Right lobe of liver (tissue), 6 donors: ENCODE measurements at places on chromosomes 6 and 20. TPM values are rescaled to one million over a fixed set of nuclear protein-coding genes. Genes with fewer than 3 reads are reported as not detected.

DNA sequence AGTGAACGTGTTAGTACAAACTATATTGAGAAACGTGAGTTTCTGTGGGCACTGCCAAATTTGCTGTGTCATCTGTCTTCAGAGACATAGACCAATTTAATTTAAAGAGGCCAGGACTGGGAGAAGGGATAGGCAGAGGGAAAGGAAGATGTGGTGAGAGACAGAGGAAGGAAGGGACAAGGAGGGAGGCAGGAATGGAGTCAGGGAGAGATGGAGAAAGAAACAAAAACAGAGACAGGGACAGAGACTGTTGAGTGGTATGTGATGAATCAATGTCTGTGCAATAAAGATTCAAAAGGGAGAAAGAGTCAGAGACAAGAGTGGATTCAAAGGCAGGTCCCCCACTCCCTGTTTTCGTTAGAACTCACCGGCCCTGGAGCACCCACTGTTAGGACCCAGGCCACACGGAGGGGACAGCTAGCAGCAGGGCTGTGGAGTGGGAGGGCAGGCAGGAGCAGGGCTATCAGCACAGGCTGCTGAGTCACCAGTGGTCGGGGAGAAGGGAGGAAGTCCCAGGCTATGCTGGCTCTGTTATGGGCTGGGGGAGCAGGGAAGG is 51.6 kb upstream of the CHD6 start:
- H3K27ac ChIP-seq, result no peak overlapping the region
- no peak overlapping the region for H3K4me3 ChIP-seq
- H3K4me1 ChIP-seq, result no peaks in the 10 kb centered on the region
- H3K36me3 ChIP-seq, result no peaks in the 10 kb centered on the region
- no peak for DNase-seq

- no peaks in the 10 kb centered on the region for H3K36me3 ChIP-seq
- no peak overlapping the region for H3K27ac ChIP-seq
- DNase-seq, result no peak
- no peaks in the 10 kb centered on the region for H3K27me3 ChIP-seq
- no peaks in the 10 kb centered on the region for H3K4me1 ChIP-seq
Measured at GRCh38 chr6:134593887-134594286, 276.0 kb upstream of the SGK1 start.

GRCh38 chr20:47981222-47981621 is 195.9 kb upstream of the SULF2 start:
- no peak for DNase-seq
- H3K27ac ChIP-seq, result no peak overlapping the region
- no peaks in the 10 kb centered on the region for H3K36me3 ChIP-seq
- no peaks in the 10 kb centered on the region for H3K27me3 ChIP-seq

DNA sequence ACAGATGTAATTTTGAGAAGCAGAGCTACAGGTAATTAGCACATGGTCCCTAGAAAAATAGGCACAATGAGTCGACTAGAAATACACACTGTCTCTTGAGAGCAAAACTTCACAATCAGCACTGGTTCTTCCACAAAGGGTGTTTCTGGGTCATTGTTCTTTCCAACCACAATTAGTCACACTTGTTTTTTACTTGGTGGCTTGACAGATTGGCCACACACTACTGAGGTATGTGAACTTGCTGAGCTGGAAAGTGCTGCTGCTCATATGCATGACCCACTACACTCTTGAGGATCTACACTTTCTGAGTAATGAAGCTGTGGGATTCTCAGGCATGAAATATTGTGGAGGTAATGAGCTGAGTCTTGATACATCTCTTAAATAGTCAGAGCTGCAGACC is 347.7 kb downstream of the BCKDHB start:
- no peaks in the 10 kb centered on the region for H3K36me3 ChIP-seq
- no peak overlapping the region for H3K27ac ChIP-seq
- H3K4me1 ChIP-seq, result no peaks in the 10 kb centered on the region
- DNase-seq, result no peak

DNA sequence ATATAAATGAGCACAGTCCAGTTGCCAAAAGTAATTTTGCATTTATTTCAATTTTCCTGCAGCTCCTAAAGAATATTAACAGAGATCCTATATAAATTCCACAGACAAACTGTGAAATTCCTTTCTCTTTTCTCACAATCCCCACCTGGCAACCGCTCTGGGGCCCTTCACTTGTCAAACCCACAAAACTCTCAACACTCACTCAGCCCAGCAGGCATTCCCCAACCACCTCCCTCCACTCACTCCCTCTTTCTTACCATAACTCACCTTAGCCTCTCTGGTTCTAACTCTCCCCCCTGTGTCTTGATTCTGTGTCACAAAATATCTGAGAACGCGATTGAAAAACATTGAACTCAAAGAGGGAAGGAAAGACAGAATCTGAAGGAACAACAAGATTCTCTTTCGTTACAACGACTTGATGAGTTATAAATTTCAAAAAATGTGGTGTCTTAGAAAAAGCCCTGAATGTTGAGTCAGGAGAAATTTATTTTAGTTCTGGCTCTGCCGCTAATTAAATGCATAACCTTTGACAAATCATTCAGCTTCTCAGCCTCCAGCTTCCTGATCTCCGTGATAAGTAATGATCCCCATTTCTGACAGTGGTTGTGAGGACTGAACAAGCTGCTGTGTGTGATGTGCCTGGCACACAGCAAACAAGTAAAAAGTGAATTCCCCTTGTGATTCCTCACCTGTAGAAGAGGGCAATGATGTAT is 87.9 kb downstream of the UNC5CL start:
- no peak overlapping the region for H3K4me3 ChIP-seq
- no peak for DNase-seq
- no peaks in the 10 kb centered on the region for H3K4me1 ChIP-seq
- no peak overlapping the region for H3K27ac ChIP-seq

DNA sequence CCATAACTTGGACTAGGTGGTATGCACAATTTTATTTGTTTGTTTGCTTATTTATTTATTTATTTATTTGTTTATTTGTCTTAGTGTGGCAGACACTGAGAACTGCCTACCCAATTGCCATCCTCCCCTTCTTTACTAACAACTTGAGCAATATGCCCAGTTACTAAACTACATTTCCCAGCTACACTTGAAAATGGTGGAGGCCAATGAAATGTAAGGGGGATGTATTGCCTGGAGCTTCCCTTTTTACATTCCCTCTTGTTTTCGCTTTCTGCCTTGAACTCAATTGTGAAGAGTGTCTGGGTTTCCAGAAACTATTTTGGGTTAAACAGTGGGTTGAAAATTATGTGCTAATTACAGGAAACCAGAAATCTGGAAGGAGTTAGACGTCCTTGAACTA is 152.7 kb upstream of the FKBP1C start:
- DNase-seq, result no peak
- H3K4me1 ChIP-seq, result no peaks in the 10 kb centered on the region
- H3K27ac ChIP-seq, result no peak overlapping the region
- no peaks in the 10 kb centered on the region for H3K36me3 ChIP-seq

- no peaks in the 10 kb centered on the region for H3K27me3 ChIP-seq
- DNase-seq, result no peak
- no peak overlapping the region for H3K27ac ChIP-seq
- H3K4me1 ChIP-seq, result no peaks in the 10 kb centered on the region
Measured at GRCh38 chr6:105560611-105561066, 157.8 kb upstream of the PREP start.

GRCh38 chr6:44388135-44388487 is 605 bp downstream of the CDC5L start:
- peaks cover 28% of the 10 kb centered on the region for H3K4me1 ChIP-seq
- peak overlapping the region; percentile 98 for H3K27ac ChIP-seq
- H3K27me3 ChIP-seq, result no peaks in the 10 kb centered on the region
- peak overlapping the region; percentile 85 for H3K4me3 ChIP-seq

DNA sequence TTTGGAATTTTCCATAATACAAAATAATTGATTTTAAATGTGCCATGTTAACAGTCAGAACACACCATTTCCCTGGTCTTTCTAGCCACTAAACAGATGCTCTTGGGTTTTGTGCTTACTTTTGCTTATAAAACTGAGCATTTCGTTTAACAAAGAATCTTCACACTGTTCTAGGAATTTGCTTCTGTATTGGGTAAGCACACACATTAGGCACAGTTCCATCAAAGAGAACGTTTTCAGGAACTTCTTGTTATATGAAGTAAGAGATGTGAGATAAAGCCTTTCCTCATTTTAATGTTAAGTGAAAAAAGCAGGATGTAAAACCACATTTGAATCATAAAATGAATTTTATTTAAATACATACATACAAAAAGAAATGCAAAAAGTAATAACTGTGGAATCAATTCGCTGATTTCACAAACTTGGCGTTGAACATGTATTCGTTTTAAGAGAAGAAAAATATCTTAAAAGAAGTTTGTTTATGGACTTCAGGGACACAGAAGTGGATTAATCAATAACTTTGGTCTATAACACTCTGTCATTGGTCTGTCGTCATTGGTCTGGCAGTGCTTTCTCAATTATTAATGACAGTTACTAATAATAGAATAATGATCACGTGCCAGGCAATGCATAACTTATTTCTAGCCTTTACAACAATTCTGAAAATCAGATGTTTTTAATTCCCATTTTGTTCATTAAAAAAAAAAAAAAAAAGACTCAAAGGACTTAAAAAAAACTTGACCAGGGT is 199.9 kb upstream of the PRDM1 start:
- no peaks in the 10 kb centered on the region for H3K4me1 ChIP-seq
- H3K27ac ChIP-seq, result no peak overlapping the region
- no peak for DNase-seq
- no peaks in the 10 kb centered on the region for H3K36me3 ChIP-seq
- no peak overlapping the region for H3K4me3 ChIP-seq
- H3K27me3 ChIP-seq, result no peaks in the 10 kb centered on the region

- DNase-seq, result no peak
- H3K4me1 ChIP-seq, result no peaks in the 10 kb centered on the region
- H3K36me3 ChIP-seq, result no peaks in the 10 kb centered on the region
- H3K27me3 ChIP-seq, result no peaks in the 10 kb centered on the region
Measured at GRCh38 chr20:37670351-37670791, 23.5 kb upstream of the CTNNBL1 start.

- no peaks in the 10 kb centered on the region for H3K27me3 ChIP-seq
- DNase-seq, result peak; percentile 58
- no peaks in the 10 kb centered on the region for H3K4me1 ChIP-seq
- no peak overlapping the region for H3K4me3 ChIP-seq
- H3K27ac ChIP-seq, result no peak overlapping the region
Measured at GRCh38 chr20:48597521-48598302, 230.1 kb downstream of the PREX1 start.

DNA sequence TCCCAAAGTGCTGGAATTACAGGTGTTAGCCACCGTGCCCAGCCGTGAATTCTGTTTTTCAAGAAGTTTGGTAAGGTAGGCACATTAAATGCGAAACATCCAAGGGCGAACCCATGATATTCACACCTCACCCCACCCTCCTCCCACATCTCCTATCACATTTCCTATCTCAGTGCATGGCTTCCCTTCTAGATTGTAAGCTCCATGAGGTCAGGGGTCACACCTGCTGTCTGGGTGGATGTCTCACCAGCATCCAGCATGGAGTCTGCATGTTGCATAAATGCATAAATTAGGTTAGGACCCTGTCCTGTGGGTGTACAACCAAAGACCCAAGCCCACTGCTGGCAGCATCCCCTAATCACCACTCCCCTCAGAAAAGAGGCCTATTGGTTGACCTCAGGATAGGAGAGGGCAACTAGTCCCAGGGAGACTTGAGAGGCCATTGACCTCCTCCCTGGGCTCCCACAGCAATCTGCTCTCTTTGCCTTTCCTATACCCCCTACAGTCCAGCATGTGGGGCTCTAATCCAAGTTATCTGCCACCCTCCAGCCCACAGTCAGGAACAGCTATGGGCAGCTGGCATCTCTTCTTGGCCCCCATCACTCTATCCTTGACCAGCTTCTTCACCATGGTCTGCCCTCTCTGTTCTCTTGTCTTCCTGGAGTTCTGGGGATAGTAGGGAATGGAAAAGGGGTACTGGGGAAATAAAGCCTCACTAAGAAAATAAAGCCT is 4.2 kb downstream of the PRRT1 start:
- H3K4me3 ChIP-seq, result no peak overlapping the region
- H3K27me3 ChIP-seq, result peaks cover 6% of the 10 kb centered on the region
- H3K36me3 ChIP-seq, result no peaks in the 10 kb centered on the region
- no peaks in the 10 kb centered on the region for H3K4me1 ChIP-seq

DNA sequence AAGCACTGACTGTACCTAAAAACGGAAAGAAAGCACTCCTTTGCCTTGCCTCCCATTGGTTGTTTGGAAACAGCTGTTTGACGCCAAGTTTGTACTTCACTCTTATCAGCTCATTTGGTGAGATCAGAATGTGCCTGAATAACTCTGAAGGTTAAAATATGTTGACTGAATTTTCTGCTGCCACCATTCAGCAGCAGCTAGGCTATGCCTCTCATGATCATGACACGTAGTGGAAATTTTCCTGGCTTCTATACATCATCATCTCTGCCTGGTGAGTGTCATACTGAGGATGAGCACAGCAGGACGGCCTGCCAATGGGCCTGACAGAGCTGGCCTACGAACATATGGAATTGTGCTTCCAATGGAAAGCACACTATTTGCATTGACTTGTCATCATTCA is 704.9 kb upstream of the CITED2 start:
- no peak overlapping the region for H3K27ac ChIP-seq
- H3K36me3 ChIP-seq, result no peaks in the 10 kb centered on the region
- H3K27me3 ChIP-seq, result no peaks in the 10 kb centered on the region
- H3K4me1 ChIP-seq, result no peaks in the 10 kb centered on the region
- DNase-seq, result no peak
- no peak overlapping the region for H3K4me3 ChIP-seq

- DNase-seq, result no peak
- no peaks in the 10 kb centered on the region for H3K27me3 ChIP-seq
- H3K27ac ChIP-seq, result peak overlapping the region; percentile 36
- H3K4me3 ChIP-seq, result no peak overlapping the region
Measured at GRCh38 chr20:53660947-53661381, 67.3 kb upstream of the ZNF217 start.

DNA sequence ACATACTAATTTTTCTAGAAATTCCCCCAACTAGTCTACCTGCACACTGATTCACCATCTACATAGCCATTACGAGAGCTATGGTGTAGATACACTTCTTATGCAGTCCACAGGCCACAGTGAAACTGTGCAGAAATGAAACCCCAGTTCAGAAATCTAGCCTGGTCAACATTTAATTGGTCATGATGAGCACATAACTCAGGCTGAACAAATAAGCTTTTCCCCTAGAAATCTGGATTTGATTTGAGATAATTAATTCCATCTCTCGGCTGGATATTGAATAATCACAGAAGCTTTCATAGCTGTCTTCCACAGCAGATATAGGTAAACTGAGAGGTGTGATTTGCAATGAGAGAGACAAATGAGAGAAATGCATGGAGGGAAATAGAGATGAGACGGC is 22.6 kb upstream of the TINAG start:
- no peak overlapping the region for H3K4me3 ChIP-seq
- no peaks in the 10 kb centered on the region for H3K27me3 ChIP-seq
- H3K27ac ChIP-seq, result no peak overlapping the region
- no peak for DNase-seq
- H3K4me1 ChIP-seq, result no peaks in the 10 kb centered on the region

DNA sequence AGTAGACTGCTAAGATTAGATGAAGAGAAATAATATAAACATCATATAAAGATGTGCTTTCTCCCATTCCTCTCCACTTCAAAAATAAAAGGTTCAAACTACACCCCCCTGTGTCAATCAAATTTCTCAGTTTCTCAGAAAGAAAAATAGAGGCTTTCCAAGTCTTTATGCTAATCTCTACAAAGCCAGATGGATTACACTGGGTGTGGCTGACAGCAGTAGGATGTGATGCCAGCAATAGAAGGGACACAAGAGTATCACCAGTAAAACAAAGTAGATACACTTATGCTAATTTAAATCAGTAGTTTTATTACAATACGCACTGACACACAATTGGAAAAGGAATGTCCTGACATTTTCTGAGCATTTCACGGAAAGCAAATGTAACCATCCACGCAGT is 353.4 kb downstream of the RNGTT start:
- no peaks in the 10 kb centered on the region for H3K27me3 ChIP-seq
- no peak overlapping the region for H3K4me3 ChIP-seq
- no peak overlapping the region for H3K27ac ChIP-seq
- H3K36me3 ChIP-seq, result no peaks in the 10 kb centered on the region
- H3K4me1 ChIP-seq, result no peaks in the 10 kb centered on the region
- DNase-seq, result no peak

The NKAIN4 gene
- total RNA-seq, result not detected

The TRAPPC3L gene
- not detected for total RNA-seq

The NR2E1 gene
- total RNA-seq, result not detected
